SJSA1 (cell line): ENCODE measurements at places on chromosomes 3 and 15. TPM values are rescaled to one million over a fixed set of nuclear protein-coding genes. Genes with fewer than 3 reads are reported as not detected.

- peak; percentile 55 for DNase-seq
Observed at GRCh38 chr3:190811775-190812480, 50.6 kb downstream of the GMNC start.

GRCh38 chr3:59839810-59840515 lies 790.1 kb upstream of the CFAP20DC start:
- DNase-seq, result no peak

- peak; percentile 41 for DNase-seq
Observed at GRCh38 chr15:42919799-42920518, 619 bp downstream of the TTBK2 start.

DNA sequence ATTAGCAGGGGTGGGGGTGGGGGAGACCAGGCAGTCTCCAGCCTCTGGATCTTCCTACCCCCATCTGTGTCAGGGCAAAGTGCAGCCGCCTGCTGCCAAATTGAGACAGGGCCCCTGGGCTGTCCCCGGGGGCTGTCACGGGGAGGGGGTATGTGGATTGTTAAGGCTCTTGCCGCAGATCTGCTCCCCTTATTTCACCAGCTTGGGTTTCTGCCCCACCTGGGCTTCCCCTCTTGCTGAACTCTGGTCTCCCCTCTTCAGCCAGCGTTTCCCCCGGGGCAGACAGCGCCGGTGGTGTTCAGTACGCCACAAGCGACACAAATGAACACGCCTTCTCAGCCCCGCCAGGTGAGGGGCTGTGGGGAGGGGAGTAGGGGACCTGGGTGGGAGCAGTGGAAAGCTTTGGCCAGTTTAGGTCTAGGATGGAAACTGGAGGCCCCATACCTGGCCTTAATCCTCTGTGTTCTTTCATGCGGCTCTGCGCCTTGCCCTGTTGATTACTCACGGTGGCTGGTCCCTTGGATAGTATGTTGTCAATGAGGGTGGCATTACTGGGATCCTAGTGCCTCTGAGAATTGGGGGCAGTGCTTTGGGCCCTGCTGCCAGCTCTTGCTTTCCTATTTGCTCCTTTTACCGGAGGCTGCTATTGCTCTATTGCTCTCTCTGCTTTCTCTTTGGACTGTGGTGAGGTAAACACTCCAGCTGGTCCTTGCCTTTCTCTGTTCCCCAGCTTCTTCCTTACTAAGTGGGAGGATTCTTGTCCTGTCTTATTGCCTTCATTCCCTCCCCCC lies 1.7 kb downstream of the EIF4G1 start:
- no peak for DNase-seq

- DNase-seq, result no peak
Observed at GRCh38 chr3:52277972-52278509, 408 bp downstream of the WDR82 start.

The FXR1 gene
- 113 and 146 TPM in 2 replicates for total RNA-seq

The CD86 gene
- not detected in 2 replicates for total RNA-seq

The ZBTB20 gene
- 8.3 and 18.2 TPM in 2 replicates for total RNA-seq

The FYTTD1 gene
- total RNA-seq, result 20.9 and 52.2 TPM in 2 replicates

The CXCR6 gene
- not detected in 2 replicates for total RNA-seq
